COLO829 (cell line): ENCODE measurements at places on chromosomes 6 and 20.

DNA sequence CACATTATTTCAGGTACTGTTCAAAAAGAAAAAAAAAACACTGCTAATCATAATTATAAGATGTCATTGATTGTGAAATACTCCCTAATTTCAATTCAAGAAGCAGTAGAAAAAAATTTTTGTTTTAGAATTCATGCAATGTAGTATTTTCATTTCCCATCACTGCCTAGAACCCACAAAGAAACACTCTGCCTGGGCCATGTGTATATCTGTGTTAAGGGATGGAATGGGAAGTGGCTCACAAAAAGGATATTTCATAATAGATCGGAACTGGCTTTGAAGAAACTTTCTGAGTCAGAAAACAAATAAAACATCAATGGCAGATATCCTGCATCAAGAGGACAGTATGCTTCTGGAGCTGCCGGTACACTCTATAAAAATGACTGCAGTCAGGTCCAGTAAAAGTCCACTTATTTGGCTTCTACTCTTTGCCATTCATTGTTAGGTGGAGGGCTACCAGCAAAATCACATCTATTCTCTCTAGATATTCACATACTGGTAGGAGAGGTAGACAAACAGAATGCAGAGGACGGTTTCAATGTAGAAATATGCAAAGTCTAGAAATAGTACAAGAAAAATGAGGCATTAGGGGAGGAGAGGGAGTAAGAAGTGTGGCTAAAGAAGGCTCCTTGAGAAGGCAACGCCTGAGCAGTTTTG lies 135.0 kb upstream of the TNFAIP3 start:
- no peak for DNase-seq

DNA sequence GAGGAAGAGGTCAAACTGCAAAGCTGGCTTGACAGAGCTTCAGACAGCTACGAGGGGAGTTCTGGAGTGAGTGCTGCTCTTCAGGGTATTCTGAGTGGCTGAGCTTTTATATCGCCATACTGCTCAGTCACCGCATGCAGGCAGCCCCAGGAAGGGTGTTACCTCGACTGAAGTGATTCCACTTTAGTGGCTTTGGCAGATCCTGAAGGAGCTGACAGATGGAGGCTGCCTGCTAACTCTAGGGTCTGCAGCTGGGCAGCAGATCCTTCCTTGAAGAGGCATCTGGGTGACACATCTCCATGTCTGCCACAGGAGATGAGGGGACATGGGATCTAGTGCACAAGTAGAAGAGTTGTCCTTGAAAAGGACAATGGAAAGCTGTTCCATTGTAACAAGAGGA lies 3.7 kb upstream of the DEK start:
- DNase-seq = no peak

GRCh38 chr20:3692706-3693294 lies 11.0 kb upstream of the ADAM33 start:
- no peak for DNase-seq

DNA sequence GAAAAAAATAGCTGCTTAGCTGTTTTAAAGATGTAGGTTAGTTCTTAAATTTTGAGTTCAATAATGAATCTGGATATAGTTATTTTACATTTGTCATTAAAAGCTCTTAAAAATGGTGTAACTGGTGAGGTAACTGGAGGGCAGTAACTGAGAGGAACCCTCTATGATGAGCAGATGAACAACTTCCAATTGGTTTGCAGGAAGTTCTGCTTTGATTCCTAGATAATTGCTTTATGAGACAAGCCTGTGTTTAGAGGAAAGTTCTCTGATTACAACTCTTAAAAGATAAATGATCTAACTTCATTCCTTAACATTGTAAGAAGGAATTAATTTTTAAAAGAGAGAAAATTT lies 8.5 kb downstream of the MYLIP start:
- no peak for DNase-seq

DNA sequence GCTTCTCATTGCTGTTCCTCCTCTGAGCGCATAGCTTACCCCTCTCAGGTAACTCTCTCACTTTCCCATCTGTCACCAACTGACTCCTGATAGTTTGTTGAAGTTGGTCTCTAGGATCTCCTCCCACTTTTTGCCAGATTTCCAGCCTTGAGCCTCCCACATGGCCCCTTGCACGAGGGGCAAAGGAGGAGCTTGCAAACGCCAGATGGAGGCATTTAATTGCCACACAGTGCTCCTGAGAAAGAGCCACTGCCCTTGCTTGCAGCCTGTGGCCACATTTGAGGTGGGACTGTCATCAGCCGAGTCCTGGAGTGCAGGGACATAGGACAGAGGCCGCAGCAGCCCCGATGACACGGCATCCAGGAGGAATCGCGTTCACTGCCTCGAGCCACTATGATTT lies 348.7 kb downstream of the SMOC2 start:
- DNase-seq = no peak
